Gastrocnemius medialis (tissue), 4 donors: ENCODE measurements at places on chromosomes 16 and 17. TPM values are rescaled to one million over a fixed set of nuclear protein-coding genes. Genes with fewer than 3 reads are reported as not detected.

DNA sequence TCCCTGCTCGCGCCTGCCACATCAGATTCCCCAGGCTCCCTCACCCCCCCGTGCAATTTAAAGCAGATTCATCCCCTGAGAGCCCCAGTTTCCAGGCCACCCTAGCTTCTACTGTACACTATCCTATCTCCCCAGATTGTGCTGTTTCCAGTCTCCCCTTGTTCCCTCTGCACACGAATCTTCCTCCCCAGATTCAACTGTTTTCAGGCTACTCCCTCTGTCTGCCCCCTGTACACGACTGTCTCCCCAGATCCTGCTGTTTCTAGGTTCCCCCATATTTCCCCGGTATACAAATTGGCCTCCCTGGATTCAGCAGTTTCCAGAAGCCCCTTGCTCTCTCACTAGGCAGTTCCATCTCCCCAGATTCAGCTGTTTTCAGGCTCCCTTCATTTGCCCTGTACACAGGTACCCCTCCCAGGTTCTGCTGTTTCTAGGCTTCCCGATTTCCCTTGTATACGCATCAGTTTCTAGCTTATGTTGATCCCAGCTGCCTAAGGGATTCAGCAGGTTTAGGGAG lies 22.9 kb downstream of the COPZ2 start:
- H3K36me3 ChIP-seq: no peaks in the 10 kb centered on the region
- no peak for DNase-seq
- H3K27ac ChIP-seq: no peak overlapping the region
- H3K4me1 ChIP-seq: peaks cover 6% of the 10 kb centered on the region

- H3K36me3 ChIP-seq: no peaks in the 10 kb centered on the region
- no peak for DNase-seq
- H3K4me1 ChIP-seq: no peaks in the 10 kb centered on the region
- no peak overlapping the region for H3K4me3 ChIP-seq
- peaks cover 22% of the 10 kb centered on the region for H3K27me3 ChIP-seq
- no peak overlapping the region for H3K27ac ChIP-seq
Measured at GRCh38 chr16:87664792-87665191, 62.5 kb downstream of the JPH3 start.

GRCh38 chr17:15341385-15341849 lies at the start of gene TEKT3:
TSS of gene TEKT3 (minus strand) at chr17:15341597. CDS start at chr17:15331585, 10,012 bp downstream.
- no peaks in the 10 kb centered on the region for H3K36me3 ChIP-seq
- H3K4me3 ChIP-seq: peak within 1 kb of the TSS; percentile 41
- no peak within 1 kb of the TSS for H3K27ac ChIP-seq
- no peaks in the 10 kb centered on the region for H3K4me1 ChIP-seq

Gene RHBDF1
- 8.3 TPM for total RNA-seq

GRCh38 chr17:47208744-47209488 lies at the start of gene MYL4:
TSS of gene MYL4 (plus strand) at chr17:47209348. CDS start at chr17:47209423, 75 bp downstream.
- H3K27me3 ChIP-seq: no peaks in the 10 kb centered on the region
- no peak for DNase-seq
- no peaks in the 10 kb centered on the region for H3K36me3 ChIP-seq
- no peak within 1 kb of the TSS for H3K27ac ChIP-seq
- no peak within 1 kb of the TSS for H3K4me3 ChIP-seq

Gene OTOA
- not detected for total RNA-seq

Gene SLFN14
- total RNA-seq: not detected

- H3K36me3 ChIP-seq: no peaks in the 10 kb centered on the region
- no peaks in the 10 kb centered on the region for H3K27me3 ChIP-seq
- H3K27ac ChIP-seq: no peak overlapping the region
Measured at GRCh38 chr16:55133654-55134053, 190.3 kb upstream of the IRX6 start.

DNA sequence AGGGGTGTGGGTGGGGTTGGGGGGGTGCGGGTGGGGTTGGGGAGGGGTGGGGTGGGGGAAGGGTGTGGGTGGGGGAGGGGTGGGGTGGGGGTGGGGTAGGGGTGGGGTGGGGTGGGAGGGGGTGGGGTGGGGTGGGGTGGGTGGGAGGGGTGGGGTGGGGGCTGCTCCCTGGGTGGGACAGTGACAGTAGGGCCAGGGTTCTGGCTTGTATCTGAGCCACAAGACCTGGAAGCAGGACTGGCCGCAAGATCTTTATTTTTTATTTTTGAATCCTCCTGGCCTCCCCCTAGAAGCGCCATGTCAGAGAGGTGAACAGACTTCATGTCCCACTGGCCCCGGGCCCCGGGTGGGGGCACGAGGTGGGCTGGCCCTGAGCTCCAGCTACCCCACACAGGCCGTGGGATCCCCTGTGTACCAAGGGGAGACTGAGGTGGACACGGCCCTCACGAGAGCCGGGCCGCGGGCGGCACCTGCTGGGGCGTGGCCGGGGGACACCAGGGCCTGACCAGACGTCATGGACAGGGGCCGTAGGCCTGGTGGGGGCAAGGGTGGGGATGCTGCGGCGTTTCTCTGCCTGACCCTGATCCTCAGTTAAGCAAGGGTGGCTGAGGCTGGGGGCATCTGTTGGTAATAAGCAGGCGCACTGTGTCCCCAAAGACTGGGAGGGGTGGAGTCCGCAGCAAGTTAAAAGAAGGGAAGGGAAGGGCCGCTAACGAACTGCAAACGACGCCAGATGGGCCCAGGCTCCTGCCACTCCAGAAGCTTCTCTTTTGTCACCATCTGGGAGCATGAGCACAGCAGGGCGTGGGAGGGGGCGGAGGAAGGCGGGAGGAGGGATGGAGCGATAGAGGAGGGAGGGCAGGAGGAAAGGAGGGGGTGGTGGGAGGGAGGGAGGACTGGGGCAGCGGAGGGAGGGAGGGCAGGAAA lies 22.3 kb upstream of the PABPN1L start:
- no peaks in the 10 kb centered on the region for H3K27me3 ChIP-seq
- H3K36me3 ChIP-seq: peaks cover 35% of the 10 kb centered on the region
- peak overlapping the region; percentile 93 for H3K27ac ChIP-seq
- no peak overlapping the region for H3K4me3 ChIP-seq

DNA sequence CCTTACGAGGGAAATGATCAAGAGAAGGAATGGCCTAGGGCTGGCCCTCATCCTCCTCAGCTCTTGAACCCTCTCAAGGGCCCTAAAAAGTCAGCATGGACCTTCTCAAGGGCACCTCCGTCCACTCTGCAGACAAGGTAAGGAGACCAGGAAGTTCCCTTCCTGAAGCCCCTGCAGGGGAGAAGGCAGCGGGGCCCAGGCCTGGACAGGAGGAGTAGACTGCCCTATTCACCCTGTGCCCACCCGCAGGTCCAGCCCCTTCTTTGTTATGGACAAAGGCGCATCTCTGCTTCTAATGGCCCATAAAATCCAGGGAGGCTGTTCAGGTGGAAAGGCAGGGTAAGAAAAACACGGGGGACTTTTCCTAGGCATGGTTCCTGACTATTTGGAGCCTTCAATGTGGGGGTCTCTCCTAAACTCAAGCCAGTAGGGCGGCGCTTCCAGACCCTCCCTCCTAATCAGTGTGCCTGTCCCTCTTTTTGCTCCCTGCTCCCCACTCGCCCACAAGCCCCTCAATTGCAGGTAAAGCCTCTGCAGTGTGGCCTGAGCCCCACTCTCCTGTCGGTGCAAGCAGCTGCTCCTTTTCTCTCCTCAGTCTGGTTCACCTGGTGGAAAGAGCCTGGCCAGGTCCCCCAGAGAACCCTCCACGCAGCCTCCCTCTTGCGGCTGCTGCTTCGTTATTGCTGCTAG lies 28.2 kb downstream of the AXIN2 start:
- no peak for DNase-seq
- H3K4me3 ChIP-seq: no peak overlapping the region
- H3K27ac ChIP-seq: peak overlapping the region; percentile 47
- H3K4me1 ChIP-seq: peaks cover 9% of the 10 kb centered on the region

DNA sequence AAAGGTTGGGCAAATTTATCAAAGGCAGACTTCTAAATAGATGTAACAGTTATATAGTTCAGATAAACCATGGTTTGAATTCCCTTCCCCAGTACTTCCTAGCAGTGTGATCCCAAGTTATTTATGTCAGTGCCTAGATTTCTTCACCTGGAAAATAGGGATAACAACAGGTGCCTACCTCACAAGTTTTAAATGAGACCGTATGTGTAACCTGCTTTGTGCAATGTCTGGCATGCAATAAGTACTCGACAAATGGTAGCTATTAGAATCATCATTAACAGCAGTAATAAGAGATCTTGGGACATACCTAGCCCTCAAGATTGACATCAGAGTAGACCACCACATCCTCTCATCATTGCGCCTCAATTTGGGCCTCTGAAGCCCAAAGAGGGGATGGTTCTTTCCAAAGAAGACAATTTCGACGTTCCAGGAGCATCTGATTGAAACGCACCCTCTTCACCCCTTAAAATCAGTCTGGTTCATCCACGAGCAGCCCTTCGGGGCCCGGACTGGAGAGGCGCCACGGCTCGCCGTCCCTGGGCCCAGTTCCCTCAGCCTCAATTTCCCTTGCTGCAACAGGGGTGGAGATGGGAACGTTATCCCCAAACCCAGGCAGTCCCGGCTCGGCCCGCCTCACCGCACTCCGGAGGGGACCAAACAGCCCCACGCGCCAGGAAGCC lies 541 bp downstream of the ACACA start:
- no peak for DNase-seq
- peak overlapping the region; percentile 93 for H3K4me3 ChIP-seq
- H3K27me3 ChIP-seq: no peaks in the 10 kb centered on the region

Gene KRT33A
- not detected for total RNA-seq

DNA sequence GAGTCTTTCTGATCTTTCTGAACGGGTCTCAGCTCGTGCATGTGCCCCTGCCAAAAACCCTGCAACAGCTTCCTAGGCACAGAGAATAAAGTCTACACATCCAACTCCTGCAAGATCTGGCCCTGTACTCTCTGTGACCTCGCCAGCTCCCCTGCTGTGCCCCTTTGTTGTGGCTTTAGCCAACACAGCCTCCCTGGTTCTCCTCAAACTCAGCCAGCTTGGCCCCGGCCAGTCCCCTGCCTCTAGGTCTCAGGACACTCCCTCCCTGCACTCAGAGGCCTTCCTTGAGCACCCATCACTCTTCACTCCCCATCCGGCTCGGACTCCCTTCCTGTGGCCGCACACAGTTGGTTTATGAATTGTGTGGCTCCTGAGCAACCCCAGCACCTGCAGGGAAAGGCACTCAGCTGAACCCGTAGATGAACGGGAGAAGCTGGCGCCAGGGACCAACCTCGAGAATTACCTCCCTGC lies 1.4 kb downstream of the CEP131 start:
- H3K4me3 ChIP-seq: no peak overlapping the region
- peaks cover 5% of the 10 kb centered on the region for H3K36me3 ChIP-seq
- H3K27ac ChIP-seq: no peak overlapping the region
- H3K27me3 ChIP-seq: no peaks in the 10 kb centered on the region
- H3K4me1 ChIP-seq: peaks cover 11% of the 10 kb centered on the region

GRCh38 chr16:9308356-9308801 lies 216.9 kb downstream of the HAPSTR1 start:
- H3K36me3 ChIP-seq: no peaks in the 10 kb centered on the region
- no peak overlapping the region for H3K27ac ChIP-seq
- H3K4me1 ChIP-seq: no peaks in the 10 kb centered on the region
- no peak for DNase-seq
- H3K27me3 ChIP-seq: peaks cover 2% of the 10 kb centered on the region

GRCh38 chr17:1486802-1487695 lies 5.4 kb downstream of the MYO1C start:
- peak overlapping the region; percentile 72 for H3K4me3 ChIP-seq
- peak overlapping the region; percentile 90 for H3K27ac ChIP-seq
- no peaks in the 10 kb centered on the region for H3K36me3 ChIP-seq
- H3K4me1 ChIP-seq: peaks cover 47% of the 10 kb centered on the region
